HFF-Myc (cell line): ENCODE measurements at places on chromosomes 11 and 22.

DNA sequence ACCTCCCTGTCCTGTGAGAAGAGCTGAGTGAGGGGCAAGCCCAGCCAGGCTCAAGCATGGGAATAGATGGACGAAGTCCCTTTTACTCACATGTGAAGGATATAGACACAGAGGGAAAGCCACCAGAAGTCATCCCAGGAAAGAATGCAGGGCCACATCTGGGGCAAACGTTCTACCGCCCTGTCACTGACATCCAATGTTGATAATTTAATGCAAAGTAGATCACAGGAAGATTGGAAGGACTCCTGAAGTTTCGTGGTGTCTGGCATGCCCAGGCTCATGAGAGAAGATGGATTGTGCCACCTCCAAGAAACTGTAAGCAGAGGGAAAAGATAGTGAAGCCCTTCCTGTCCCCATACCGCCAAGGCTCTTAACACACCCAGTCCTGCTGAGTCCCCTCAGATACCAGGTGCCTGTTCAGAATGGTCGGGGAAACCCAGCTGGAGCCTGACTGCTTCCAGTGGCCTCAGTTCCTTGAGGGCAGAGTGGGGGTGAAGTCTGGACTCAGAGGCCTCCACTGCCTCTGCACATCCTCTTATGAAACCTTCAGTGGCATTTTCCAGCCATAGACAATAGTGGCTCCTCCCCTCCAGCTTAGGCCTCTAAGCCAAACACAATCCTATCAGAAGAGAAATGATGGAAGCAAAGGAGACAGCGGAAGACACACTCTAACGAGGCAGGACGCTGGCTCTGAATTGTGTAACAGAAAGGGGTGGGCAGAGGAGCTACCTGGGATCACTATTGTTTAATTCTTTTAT is 7.5 kb upstream of the STK33 start:
- DNase-seq, result no peak

GRCh38 chr22:48199667-48200066 is 1437.2 kb downstream of the TBC1D22A start:
- DNase-seq, result no peak

DNA sequence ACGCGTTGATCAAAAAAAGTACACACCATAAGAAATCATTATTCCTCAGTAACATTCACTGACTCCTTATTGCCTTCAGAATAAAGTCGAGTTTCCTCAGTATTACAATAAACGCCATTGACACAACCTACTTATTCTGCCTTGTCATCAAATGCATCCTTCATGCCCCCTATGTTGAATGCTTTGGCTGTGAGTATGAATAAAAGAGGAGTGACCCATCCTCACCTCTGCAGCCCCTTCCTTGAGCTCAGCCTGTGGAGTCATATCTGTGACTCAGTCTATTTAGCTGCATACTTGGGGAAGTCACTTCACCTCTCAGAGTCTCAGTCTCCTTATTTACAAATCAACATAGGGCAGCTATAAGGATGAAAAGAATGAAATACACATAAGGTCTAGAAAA is 65.1 kb downstream of the USP35 start:
- no peak for DNase-seq

DNA sequence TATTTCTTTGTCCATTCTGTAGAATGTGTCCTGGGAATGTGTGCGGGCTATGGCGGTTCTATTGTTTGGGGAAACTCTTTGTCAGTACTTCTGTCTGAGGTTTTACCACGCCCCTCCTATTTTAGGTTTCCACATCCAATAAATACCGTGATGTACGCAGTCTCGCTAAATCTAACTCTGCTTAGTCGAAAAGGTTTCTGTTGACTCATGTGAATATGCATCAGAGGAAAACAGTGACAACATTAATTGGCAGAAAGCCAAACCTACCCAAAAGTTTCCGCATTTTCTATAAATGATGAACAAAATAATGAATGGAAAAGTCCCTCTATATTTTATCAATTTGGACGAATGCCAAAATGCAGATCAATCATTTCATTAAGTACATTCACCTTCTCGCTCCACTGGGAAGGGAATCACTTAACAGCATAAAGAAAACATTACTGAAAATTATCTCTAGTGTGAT is 143.4 kb downstream of the MAML2 start:
- no peak for DNase-seq

GRCh38 chr22:50115693-50116092 is 25.9 kb downstream of the MOV10L1 start:
- no peak for DNase-seq

GRCh38 chr11:126011265-126011664 is 51.4 kb downstream of the CDON start:
- DNase-seq, result no peak

- DNase-seq, result no peak
Observed at GRCh38 chr11:72584293-72584938, 89.8 kb downstream of the PDE2A start.

GRCh38 chr22:49929211-49929979 is 11.0 kb downstream of the CRELD2 start:
- no peak for DNase-seq

DNA sequence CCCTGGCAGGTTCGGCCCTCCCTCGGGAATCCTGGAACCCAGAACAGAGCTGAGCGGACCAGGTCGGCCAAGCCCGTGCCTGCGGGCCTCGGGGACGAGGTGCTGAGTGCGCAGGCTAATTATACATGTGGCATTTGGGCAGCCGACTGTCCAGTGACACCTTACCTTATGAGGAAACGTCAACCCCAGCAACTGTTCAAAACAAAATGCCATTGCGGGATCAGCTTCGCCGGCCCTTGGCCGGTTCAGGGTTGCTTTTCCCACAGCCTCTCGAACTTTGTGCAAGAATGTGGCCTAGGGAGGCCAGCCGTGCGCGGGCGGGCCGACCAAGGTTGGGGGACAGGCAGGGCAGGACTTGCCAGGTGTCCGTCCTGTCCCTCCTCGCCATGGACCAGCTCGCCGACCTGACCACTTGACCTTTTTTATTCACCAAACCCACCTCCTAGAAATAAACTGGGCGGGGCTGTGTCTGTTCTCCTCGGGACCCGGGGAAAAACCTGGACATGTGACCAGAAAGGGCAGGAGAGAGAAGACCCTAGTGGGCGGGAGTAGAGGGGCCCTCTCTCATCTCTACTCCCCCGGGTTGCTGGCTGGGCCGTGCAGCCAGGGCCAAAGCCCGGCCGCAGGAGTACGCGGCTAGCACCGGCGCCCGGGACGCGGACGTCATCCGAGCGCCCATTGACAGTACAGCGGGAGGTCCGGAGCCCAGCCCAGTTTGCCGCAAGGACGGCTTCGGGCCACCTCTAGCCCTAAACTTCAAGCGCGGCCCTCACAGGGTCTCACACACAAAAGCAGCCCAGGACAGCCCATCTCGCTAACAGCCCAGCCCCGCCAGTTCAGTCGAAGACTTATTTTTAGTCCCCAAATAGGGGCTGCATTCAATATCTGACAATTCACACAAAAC is 134.3 kb upstream of the C11orf58 start:
- no peak for DNase-seq

GRCh38 chr11:69876013-69876412 is 56.8 kb upstream of the FGF3 start:
- no peak for DNase-seq

DNA sequence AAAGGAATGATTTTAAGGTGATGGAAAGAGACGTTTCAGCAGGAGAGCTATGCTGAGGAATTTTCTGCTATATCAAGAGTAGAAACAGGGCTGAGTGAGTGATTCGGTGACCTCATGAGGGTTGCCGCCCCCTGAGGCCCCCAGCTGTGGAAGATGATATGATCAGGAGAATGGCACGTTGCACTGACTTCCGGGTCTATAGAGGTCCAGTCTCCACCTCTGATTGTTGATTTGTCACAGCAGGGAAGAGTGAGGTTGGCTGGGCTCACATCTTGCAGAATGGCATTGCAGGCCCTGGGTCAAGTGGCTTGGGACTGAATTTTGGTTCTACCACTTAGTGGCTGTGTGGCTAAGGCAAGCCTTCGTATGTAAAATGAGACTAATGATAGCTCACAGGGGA is 205.1 kb downstream of the SNX19 start:
- DNase-seq, result no peak

DNA sequence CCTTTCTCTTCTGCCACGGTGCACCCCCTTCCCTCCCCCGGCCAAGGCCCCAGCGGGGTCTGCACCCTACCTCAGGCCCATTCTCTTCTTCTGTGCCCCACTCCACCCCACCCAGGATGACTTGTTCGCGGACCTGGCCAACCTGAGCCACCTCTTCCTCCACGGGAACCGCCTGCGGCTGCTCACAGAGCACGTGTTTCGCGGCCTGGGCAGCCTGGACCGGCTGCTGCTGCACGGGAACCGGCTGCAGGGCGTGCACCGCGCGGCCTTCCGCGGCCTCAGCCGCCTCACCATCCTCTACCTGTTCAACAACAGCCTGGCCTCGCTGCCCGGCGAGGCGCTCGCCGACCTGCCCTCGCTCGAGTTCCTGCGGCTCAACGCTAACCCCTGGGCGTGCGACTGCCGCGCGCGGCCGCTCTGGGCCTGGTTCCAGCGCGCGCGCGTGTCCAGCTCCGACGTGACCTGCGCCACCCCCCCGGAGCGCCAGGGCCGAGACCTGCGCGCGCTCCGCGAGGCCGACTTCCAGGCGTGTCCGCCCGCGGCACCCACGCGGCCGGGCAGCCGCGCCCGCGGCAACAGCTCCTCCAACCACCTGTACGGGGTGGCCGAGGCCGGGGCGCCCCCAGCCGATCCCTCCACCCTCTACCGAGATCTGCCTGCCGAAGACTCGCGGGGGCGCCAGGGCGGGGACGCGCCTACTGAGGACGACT is 15.9 kb downstream of the RTN4RL2 start:
- no peak for DNase-seq

DNA sequence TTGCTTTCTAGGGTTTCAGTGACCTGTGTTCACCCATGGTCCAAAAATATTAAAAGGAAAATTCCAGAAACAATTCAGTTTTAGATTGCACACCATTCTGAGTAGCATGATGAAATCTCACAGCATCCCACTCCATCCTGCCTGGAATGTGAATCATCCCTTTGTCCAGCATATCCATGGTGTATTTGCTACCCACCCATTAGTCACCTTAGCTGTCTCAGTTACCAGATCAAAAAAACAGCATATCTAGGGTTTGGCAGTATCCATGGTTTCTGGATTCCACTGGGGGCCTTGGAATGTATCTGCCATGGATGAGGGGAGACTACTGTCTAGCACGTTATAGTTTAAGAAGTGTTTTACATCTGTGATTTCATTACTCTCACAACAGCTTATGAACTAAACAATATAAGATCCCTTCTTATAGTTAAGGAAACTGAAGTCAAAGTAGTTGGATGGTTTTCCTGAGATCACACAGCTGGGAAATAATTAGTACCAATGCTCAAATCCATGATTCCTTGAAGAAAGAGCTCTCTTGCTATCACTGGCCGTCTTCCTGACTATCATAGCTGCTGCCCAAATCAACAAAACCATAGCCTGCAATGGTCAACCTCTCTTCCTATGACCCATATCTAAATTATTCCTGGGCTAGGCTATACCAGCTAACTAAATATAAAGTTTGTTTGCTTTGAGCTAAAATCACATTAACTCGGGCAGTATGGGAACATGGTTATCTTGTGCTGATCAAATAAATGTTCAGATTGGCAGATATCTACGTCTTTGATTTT is 122.6 kb downstream of the MICAL2 start:
- DNase-seq, result peak; percentile 41

DNA sequence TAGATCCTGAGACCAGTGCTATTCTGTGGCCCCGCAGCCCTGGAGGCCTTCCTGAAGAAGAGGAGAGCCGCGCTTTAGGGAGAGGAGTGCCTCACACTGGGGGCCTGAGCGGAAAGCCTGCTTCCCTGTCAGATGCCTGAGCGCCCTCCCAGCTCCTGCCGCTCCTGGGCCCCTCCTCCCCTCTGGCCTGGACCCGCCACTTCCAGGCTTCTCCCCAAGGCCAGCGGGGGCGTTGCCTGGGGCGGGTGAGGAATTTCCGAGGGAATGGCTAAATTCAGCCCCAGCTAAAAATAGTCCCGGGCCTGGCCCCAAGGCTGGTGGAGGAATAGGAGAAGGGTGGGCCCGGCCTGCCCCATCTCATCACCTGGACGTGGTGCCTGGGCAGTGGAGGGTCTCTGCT is 15.4 kb downstream of the ARHGEF17 start:
- DNase-seq, result no peak
